Psoas muscle (tissue), 8 donors: ENCODE measurements at places on chromosomes 3 and 15. TPM values are rescaled to one million over a fixed set of nuclear protein-coding genes. Genes with fewer than 3 reads are reported as not detected.

Gene LAMB2
- 133 TPM for total RNA-seq

Gene COPG1
- total RNA-seq, result 60.8 TPM

Gene C3orf49
- total RNA-seq, result not detected

Gene ADAMTSL3
- total RNA-seq, result 4.2 TPM

Gene RASGRP1
- total RNA-seq, result 0.23 TPM

Gene VEPH1
- 0.34 TPM for total RNA-seq

Gene RNF111
- total RNA-seq, result 18.3 TPM

DNA sequence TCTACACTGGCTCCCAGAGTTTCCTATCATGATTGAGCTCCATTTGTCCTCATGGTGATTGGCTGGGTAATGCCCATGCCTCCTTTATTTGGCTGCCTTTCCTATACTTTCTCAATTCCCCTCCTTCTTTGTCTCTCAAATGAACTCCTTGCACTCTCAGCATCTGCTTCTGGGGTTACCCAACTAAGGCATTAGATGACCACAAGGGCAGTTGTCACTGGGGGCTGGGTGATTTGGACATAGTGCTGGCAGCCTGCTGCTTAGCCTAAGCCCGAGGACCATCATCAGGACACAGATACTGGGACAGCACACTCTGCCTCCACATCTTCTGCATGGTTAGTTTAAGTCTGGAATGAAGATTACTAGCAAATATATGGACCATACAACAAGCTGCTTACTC is 49.2 kb upstream of the LRRFIP2 start:
- no peak for DNase-seq

DNA sequence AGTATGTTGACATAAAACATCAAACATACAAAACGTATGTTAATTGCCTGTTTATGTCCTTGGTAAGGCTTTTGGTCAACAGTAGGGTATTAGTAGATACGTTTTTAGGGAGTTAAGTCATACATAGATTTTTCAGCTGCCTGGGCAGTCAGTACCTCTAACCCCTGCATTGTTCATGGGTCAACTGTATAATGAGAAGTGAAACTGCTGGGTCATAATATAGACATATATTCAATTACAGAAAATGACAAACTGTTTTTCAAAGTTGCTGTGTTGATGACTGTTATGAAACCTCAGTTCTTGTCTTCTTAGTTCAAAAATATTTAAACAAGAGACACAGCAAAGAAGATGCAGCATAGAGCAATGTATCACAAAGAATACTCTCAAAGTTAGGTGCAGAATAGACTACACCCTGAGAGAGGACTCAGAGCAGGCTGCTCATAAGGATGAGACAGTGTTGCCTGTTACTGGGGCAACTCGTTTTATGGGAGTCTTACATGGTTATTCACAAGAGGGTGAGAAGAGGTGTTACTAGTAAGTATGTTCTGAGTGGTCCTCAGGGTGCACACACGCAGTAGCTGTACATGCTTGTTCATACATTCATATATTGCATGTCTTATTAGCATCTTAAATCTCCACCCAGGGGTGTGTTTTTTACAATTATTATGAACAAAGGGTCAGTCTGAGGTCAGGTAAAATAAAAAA is 53.1 kb upstream of the ADAMTS17 start:
- no peak for DNase-seq

DNA sequence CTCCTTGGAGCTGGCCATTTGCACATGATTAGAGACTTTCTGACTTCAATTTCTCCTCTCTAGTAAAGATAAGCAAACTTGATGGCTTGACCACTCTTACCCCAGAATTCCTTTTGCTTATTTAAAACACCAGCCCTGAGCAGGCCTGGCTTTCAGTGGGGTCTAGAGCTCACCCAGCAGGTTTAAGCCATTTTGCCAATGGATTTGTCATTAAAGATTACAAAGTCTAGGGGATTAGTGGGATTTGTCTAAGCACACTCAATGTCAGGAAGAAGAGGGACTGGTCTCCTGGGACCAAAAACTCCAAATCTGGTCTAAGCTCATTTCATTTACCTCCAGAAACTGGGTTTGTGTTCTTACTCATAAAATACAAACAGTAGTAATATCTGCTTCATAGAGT is 57.3 kb upstream of the SNTN start:
- no peak for DNase-seq

DNA sequence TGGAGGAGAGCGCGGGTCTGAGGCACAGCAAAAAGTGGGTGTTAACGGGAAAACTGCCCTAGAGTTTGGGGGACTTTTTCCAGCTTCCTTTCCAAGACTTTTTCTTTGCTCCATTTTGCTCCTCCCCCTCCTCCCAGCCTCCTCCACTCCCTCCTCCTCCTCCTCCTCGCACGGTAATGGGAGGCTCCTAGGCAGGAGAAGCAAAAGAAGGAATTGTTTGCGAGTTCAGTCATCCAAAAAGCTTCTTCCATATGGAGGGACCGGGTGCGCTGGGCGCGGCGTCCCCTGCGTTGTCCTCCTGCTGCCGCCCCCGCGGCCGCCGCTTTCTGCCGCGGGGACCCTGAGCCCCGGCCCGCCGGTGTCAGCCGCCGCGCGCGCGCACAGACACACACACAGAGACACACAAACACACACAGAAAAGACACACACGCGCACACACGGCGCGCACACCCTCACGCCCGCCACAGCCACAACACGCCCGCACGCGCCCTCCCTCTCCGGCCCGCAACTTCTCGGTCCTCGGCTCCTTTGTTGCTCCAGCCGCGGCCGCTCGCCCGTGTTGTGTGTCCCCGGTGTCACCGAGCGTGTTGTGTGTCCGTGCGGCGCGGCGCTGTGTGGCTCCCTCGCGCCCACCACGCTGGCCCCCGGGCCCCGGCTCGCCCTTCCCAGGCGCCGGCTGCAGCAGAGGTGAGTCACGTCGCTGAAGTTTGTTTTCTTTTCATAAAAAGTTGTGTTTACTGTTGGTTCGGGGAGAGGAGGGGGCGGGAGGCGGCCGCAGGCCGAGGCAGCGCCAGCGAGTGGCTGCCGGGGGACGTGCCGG is at the start of gene BOC:
BOC (plus strand) TSS at position 228 of the 820 bp plus-strand sequence. CDS start 38,246 bp downstream, outside the sequence.
- peak; percentile 43 for DNase-seq

DNA sequence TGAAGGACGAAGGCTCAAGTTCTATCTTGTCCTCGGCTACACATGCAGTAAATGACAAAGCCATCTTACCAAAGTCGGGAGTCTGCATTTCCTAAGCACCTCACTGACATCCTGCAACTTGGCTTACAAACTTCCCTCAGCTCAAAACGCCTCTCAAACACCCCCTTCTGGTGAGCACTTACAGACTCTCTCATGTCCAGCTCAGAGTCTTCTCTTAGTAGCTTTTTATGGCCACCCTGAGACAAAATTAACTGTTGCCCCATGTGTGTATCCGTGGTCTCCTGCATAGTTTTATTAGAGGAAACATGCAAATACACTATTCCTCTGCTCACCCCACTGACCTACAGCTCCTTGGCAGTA is 819.7 kb downstream of the FHIT start:
- DNase-seq, result no peak

DNA sequence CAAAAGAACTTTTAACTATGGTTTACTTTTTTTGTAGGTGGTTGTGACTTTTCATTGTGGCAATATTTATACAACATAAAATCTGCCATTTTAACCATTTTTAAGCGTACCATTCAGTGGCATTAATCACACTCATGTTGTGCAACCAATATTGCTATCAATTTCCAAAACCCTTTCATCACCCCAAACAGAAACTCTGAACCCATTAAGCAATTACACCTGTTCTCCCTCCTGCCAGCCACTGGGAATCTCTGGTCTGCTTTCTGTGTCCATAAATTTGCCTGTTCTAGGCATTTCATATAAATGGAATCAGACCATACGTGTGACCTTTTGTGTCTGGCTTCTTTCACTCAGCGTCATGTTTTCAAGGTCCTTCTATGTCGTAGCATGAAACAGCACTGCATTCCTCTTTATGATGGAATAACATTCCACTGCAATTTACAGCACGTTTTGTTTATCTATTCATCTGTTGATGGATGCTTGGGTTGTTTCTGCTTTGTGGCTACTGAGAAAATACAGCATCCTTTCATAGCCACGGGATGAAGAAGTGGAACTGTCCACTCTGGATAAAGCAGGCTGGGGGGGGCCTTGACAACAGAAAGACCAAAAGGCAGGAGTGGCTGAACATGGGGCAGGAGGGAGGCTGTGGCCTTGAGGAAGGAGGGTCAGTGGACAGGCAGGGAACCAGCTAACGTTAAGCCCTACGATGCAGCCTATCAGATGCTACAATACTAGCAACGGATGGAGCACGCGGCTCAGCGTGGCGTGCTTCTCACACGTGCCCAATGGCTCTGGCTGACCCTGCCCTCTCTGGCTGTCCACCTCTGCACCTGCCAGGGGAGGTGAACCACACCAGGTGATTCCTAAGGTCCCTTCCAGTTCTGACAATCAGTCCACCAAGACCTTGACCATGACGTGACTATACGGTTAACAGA is 110.9 kb downstream of the SEC22A start:
- no peak for DNase-seq

DNA sequence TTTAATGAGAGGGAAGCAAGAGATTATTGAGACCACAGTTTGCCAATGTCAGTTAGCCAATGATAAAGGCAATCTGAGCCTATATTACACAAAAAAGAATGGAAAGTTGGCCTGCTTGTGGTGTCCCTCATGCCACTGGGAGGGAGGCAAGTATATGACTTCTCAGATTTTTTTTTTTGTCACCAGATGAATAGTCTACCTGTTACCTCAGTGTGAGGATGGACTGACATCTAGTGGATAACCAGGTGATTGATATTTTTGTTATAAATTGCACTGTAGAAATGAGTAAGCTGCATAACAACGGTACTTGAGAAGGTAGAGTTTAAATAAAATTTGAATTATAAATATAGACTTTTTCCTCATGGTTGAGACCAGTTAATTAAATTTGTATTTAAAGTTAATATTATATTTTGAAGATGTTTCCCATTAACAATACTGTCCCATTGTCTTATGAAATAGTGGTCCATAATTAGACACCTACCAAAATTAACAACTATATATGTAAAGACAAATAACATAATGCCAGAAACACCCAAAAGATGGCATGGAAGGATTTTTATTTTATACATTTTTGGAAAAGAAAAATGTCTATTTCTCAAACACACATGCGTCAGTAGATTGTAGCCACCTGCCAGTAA is 237.8 kb upstream of the GADL1 start:
- no peak for DNase-seq

- DNase-seq, result no peak
Measured at GRCh38 chr3:64398006-64398405, 172.7 kb upstream of the PRICKLE2 start.
